Stimulated activated CD4-positive, alpha-beta T cell treated with anti-CD3 and anti-CD28 coated beads, Interleukin-2, amount 100 ng/mL, for 4 hours (primary cell): ENCODE measurements at places on chromosomes 5 and 9.

GRCh38 chr5:43019291-43019613 lies 20.9 kb downstream of the ANXA2R start:
- DNase-seq = no peak

GRCh38 chr5:36158144-36158543 lies 6.2 kb downstream of the SKP2 start:
- DNase-seq = no peak

GRCh38 chr9:79028101-79028500 lies 543.7 kb upstream of the TLE4 start:
- no peak for DNase-seq

- DNase-seq = no peak
Observed at GRCh38 chr5:171441246-171441791, 21.9 kb downstream of the FGF18 start.

DNA sequence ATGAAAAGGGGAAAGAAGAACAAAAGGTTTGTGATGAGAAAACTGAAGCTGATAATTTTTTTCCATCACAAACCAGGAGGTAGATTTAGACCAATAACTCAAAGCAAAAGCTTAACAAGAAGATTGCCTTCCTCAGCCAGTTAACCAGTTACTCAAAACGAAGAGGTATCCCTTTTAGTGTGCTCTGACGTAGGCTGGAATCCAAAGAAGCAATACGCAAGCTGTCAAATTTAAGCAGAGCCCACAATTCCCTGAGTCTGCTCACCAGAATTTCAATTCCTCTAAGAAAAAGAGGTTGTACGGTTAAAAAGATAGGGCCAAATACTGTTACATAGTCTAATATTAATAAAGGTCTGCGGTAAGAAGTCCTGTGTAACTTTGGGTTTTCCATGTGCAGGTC lies 61.8 kb downstream of the BRINP1 start:
- DNase-seq = no peak

DNA sequence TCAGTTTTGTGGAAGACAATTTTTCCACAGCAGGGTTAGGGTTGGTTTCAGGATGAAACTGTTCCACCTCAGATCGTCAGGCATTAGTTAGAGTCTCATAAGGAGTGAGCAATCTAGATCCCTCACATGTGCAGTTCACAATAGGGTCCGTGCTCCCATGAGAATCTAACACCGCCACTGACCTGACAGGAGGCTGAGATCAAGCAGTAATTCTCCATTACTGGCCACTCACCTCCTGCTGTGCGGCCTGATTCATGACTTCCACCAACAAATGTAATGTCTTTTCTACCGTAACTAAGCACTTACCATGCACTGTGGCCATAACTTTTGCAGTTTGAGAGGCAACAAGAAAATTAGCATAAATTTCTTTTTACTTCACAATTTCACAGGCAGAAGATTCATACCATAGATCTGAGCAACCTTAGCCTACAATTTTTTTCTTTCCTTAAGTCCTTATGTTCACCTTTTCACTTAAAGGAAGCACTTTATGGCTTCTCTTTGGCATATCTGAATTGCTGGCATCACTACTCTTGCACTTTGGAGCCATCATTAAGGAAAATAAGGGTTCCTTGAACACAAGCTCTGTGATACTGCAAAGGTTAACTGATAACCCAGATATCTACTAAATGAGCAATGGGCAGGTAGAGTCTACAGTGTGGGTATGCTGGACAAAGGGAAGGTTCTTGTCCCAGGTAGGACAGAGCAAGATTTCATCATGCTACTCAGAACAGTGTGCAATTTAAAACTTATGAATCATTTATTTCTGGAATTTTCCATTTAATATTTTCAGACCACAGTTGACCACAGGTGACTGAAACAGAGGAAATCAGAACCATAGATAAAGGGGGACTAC lies 83.0 kb upstream of the IFNK start:
- DNase-seq = no peak

- DNase-seq = no peak
Observed at GRCh38 chr9:126219648-126220063, 107.0 kb upstream of the MVB12B start.

GRCh38 chr5:175663186-175664184 lies 5.6 kb downstream of the HRH2 start:
- no peak for DNase-seq

GRCh38 chr9:85515021-85515420 lies 226.7 kb downstream of the AGTPBP1 start:
- no peak for DNase-seq

- DNase-seq = no peak
Observed at GRCh38 chr9:14813336-14814248, 91.1 kb upstream of the CER1 start.

DNA sequence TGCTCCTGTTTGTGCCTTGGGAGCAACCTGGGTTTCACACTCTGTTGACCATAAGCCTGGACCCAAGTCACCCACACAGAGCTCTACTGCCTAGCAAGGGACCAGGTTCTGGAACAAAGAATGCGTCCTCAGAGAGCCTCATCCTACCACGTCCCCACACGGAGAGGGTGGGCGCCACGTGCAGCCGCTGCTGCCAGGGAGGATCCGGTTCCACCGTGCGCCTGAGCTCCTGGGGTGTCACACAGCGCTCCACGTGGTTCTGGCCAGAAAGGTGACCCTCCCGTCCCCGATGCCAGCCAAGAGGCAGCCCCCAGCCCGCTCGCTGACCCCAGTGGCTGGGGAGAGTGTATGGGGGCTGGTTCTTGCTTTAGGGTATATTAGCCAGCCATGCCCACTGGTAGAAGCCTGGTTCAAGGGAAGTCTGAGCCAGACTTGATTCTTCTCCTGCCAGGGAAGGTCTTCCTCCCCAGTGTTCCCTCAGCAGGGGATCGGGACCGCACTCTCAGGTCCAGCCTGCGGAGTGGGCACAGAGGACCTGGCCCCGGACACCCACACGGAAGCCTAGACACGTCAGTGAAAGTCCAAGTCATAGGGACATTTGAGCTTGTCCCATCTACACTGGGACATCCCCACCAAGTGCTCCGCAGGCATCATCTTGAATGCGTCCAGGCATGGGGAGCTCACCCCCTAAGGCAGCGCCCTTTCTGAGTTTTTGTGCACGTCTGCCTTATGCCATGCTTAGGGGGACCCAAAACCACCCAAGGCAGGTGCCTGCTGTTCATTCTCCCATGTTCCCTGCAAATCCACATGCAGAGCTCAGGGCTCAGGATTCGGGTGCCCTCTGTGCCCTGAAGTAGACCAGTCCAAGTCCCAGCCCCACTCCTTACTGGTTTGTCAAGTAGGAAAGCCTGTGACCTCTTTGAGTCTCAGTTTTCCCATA lies 2.4 kb downstream of the FCN1 start:
- no peak for DNase-seq

GRCh38 chr9:70493029-70493428 lies 78.6 kb upstream of the KLF9 start:
- no peak for DNase-seq

DNA sequence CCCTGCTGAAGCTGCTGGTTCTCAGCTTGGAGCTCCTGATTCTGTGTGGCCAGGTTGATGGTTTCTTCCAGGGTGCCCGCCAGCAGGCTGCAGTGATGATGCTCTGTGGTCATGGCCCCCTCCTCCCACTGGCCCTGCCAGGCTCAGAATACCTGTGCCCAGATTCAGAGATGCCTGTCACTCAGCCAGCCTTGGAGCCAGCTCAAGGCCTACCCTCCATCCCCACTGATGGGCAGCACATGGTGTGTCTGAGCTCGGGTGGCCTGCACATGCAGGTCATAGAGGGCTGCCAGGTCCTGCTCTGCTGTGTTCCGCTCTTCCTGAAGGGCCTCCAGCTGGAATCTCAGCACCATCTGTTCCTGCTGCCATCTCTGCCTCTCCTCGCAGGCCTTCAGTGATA lies 5.4 kb downstream of the SLC35A4 start:
- DNase-seq = no peak

GRCh38 chr9:38057416-38058195 lies 11.4 kb downstream of the SHB start:
- no peak for DNase-seq

GRCh38 chr9:6068983-6069382 lies 53.6 kb upstream of the RANBP6 start:
- no peak for DNase-seq

- DNase-seq = no peak
Observed at GRCh38 chr9:133117271-133118178, 3.5 kb downstream of the RALGDS start.

GRCh38 chr5:43315263-43315662 lies 2.1 kb upstream of the HMGCS1 start:
- DNase-seq = peak; percentile 9

DNA sequence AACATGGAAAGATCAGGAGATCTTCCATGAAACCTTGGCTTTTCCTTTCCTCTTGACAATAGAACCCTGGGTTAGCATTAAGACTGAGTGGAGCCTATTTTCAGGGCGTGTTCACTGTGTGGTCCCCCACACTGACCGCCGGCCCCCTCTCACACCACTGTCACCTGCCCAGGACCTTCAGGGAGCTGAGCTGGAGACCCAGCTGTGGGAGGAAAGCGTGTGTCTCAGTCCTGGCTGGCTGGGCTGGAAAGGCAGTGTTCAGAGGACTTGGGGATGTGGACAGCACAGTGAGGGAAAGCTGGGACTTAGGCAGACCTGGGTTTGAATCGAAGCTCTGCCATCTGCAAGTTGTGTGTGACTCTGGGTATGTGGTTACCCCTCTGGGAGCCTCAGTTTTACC lies 268.1 kb downstream of the NSG2 start:
- no peak for DNase-seq

- DNase-seq = no peak
Observed at GRCh38 chr5:126736141-126736540, 40.8 kb upstream of the LMNB1 start.

DNA sequence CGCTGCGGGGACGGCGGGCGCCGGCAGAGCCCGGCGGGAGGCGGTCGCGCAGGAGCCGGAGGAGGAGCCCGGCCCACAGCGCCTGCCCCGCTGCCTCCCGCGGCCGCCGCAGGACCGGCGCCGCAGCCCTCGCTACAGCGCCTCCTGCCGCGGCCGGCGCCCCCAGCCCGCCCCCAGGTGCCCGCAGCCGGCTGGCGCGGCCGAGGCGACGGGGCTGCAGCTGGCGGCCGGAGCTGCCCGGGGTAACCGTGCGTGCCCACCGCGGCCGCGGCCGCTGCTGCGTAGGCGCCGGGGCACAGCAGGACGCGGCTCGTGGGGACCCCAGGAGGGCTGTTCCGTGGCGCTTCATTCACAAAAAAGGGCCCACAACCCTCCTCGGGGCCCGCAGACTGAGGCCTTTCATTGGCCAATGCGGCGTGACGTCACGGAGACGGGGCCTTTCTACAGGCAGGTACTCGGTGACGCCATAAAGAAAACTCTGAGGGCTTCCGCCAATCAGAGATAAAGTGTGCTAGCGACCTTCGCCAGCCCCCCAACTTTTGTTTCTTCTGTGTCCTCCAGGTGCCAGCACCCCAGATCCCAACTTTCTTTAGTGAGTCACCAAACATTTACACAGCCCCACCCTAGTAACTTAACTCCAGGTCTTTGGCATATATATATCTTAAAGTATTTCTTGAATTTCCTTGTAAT lies at the start of gene CDC14B:
Gene CDC14B (minus strand): TSS at position 353 of the 690 bp plus-strand sequence. CDS start 465 bp downstream, outside the sequence.
- DNase-seq = peak; percentile 76

DNA sequence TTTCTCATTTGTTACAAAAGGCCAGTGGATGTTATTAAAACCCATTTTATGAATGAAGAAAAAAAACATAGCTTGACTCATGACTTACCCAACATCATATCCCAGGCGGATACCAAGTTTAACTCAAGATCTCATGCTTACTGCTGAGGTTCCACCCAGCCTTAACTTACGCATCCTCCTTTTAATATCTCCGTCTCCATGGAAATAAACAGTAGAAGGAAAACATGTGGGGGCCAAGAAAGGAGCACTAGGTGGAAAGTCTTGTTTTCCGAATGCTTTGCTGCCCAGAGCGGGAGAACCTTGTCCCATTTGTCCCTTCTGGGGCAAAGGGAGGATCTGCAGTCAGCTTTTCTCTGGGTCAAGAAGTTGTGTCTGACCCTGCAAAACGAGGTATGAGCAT lies 44.1 kb downstream of the ANGPTL2 start:
- DNase-seq = no peak

DNA sequence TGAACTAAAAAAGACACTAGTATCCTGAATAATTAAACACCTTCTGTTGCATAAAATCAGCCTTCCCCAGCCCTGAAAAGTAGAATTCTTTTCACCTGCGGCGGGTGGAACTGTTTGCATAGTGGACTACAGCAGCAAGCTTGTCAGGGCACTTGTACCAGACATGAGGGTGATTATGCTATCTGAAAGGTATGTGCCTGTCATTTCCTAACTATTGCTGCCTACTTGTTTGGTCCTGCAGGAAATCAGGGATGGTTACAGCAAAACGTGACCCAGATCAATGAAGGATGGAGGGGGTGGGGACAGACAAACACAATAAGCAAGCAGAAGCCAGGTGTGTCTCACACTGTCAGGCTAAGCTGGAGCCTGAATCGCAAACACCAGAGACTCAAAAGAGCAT lies 385.6 kb downstream of the MLLT3 start:
- DNase-seq = no peak

DNA sequence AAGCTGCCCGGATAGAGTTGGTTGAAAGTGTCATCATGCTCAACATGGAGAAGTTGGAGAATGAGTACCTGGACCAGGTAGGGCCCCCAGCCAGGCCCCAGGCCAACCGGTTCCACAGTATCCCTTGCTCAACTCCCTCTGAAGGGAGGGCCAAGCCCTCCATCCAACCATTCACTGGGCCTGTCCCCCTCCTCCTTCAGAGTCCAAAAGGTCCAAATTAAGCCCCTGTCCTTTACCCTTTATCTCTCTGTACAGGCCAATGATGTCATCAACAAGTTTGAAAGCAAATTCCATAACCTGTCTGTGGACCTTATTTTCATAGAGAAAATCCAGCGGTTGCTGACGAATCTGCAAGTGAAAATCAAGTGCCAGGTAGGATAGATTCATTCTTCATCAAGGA lies 47.2 kb downstream of the CCDC180 start:
- DNase-seq = no peak

GRCh38 chr5:160293901-160294561 lies 18.3 kb downstream of the CCNJL start:
- no peak for DNase-seq

- DNase-seq = no peak
Observed at GRCh38 chr9:134348404-134349155, 22.3 kb downstream of the RXRA start.

DNA sequence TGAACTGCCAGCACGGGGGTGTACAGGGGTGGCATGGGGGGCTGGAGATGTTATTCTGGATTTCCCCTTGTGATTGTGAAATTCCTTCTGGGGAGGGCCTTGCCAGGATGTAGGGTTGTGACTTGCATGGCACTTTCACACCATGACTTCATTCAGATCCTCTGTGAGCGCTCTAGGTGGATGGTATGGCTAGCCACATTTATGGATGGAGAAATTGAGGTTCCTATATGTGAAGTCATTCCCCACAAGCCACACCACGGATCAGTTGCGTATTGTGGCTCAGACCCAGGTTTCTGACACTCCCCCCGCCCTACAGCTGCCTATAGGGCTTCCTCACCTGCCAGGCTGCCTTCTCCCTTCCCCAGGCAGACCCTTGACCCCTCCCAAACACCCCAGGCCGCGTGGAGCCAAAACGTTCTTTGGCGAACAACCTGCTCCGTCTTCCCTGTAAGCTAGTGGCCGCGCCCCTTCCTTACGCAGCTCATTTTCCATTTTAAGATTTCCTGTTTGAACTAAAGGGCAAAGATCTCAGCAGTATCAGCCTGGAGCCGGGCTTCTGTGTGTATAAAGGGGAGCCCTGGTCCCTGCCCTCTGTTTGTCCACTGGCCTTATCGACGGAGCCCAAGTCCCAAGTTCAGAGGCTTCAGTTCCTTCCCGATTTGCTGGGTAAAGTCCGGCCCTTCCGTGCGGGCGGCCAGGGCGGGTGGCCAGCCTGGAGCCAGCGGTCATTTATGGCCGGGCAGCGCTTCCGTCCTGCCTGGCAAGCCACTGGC lies 97.8 kb upstream of the KLF4 start:
- no peak for DNase-seq

- DNase-seq = no peak
Observed at GRCh38 chr9:5876711-5877110, 14.0 kb upstream of the MLANA start.
